ENCODE measurements at places on chromosomes 6 and 20.

- H3K4me1 ChIP-seq: no peaks in the 10 kb centered on the region
- H3K4me3 ChIP-seq: no peak overlapping the region
- H3K27me3 ChIP-seq: no peaks in the 10 kb centered on the region
- no peak overlapping the region for H3K27ac ChIP-seq
- DNase-seq: no peak
Measured at GRCh38 chr6:57263739-57264138, 41.6 kb upstream of the RAB23 start.

- H3K36me3 ChIP-seq: no peaks in the 10 kb centered on the region
- H3K4me1 ChIP-seq: no peaks in the 10 kb centered on the region
- no peak overlapping the region for H3K27ac ChIP-seq
Measured at GRCh38 chr20:31979713-31980426, 11.9 kb downstream of the XKR7 start.

DNA sequence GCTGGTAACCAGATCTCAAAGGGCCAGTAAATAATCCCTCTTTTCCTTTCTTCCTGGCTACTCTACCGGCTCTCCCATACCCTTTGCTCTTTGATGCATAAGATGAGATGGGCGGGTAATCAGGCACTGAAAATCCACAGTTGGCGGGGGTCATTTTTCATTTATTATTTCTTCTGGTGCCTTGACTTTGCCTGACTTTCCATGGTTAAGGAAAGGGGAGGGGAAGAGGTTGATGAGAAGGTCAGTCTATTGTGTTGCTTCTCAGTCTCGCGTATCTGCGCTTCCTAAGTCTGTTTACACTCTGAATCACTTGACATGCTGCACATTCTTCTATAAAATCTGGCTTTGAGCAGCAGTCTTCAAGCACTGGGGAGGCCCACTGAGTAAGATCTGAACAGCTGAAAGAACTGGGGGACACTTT, 121.1 kb upstream of the HDGFL1 start:
- H3K27me3 ChIP-seq: no peaks in the 10 kb centered on the region
- no peak overlapping the region for H3K27ac ChIP-seq
- no peaks in the 10 kb centered on the region for H3K36me3 ChIP-seq
- H3K4me3 ChIP-seq: no peak overlapping the region
- no peak for DNase-seq
- H3K4me1 ChIP-seq: 0 out of 2 replicates have a peak, but pooled peaks cover 2% of the 10 kb centered on the region

DNA sequence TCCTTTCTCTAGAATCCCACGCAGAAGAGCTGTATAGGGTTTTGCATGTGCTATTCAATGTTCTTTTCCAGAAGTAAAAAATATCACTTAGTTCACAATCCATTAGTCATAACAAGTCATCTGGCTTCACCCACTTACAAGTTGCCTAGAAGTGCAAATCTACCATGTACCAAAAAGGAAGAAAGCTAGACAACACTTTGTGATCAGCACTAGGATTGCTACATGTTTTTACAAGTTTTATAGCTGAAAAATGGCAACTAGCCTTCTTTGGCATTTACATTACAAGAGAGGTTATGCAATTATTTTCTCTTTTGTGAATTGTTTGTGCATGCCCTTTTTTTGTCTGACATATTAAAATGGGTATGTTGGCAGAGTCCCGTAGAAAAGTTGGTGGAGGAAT, 85.6 kb upstream of the PTPRK start:
- H3K27me3 ChIP-seq: no peaks in the 10 kb centered on the region
- no peak overlapping the region for H3K4me3 ChIP-seq
- no peak for DNase-seq

DNA sequence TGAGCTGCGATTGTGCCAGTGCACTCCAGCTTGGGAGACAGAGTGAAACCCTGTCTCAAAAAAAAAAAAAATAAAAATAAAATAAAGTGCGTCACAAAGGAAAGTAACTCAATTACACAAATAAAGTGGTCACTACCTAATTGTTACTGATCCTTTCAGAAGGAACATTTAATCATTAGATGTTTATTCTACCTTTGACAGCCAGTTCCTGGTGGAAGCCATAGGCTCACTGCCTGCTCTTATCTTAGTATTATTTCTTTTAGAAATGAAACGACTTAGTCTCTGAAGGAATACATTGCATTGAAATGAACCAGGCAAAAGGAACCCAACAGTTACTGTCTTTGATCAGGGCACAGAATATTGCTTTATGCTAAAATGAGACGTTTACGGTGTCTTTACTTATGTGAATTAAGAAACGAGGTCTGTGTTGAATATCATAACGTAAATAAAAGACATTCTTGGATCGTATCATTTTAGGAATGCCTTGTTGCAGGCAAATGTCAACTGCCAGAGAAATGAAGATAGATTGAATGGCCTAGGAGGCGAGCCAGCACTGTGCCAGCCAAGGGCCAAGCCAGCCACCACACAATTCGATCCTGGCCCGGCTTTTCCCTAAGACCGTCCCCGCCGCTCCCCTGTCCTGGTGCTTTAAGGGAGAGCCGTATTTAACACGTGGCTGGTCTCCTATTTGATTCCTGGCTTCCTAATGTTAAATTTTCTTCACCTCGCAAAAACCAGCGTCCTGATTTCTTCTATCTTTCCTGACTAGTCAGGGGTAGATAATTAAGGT, 136.7 kb upstream of the GMDS start:
- no peak overlapping the region for H3K4me3 ChIP-seq
- H3K27ac ChIP-seq: no peak overlapping the region
- no peaks in the 10 kb centered on the region for H3K36me3 ChIP-seq

- H3K4me3 ChIP-seq: no peak overlapping the region
- no peak for DNase-seq
- H3K36me3 ChIP-seq: no peaks in the 10 kb centered on the region
Measured at GRCh38 chr6:149084808-149085556, 232.5 kb upstream of the TAB2 start.

DNA sequence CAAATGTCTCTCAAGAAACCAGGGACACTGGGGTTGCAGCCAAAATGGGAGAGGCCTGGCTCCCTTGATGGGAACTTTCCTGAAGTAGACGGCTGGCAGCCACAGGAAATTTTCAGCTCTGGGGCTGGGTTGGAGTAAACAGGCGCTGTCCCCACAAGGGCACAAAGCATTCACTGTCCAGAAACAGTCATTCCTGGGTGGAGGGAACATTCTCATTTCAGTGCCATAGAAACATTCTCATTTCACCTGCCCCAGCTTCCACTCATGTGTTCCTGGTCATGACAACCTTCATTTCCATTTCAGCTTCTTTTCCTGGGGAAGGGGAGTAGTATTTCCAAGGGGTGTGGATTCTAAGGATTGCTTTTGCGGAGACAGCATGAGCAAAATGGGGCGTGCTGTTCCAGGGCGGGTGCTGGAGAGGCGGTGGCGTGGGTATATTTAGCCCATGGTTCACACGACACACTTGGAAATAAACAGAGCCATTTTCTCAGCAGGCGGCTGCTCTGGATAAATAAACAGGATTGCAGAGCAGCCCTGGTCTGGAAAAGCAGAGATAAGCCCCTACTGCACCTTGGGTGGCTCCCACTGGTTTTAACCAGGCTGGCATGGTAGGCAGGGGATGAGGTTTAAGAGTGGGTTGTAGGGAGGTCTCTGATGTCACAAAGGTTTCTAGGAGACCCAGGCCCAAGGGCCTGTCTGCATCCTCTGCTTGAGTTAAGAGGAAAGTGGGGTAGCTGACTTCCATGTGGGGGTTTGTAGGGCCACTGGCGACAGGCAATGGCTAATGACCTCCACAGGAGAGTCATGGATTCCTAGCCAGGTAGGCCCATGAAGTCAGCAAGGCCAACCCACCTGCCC, 32.9 kb downstream of the COX4I2 start:
- no peak overlapping the region for H3K27ac ChIP-seq
- no peak for DNase-seq
- no peaks in the 10 kb centered on the region for H3K36me3 ChIP-seq
- no peaks in the 10 kb centered on the region for H3K4me1 ChIP-seq
- H3K4me3 ChIP-seq: no peak overlapping the region

- no peak overlapping the region for H3K27ac ChIP-seq
- no peaks in the 10 kb centered on the region for H3K27me3 ChIP-seq
- DNase-seq: no peak
Measured at GRCh38 chr20:57322476-57322875, 7.1 kb upstream of the SPO11 start.

DNA sequence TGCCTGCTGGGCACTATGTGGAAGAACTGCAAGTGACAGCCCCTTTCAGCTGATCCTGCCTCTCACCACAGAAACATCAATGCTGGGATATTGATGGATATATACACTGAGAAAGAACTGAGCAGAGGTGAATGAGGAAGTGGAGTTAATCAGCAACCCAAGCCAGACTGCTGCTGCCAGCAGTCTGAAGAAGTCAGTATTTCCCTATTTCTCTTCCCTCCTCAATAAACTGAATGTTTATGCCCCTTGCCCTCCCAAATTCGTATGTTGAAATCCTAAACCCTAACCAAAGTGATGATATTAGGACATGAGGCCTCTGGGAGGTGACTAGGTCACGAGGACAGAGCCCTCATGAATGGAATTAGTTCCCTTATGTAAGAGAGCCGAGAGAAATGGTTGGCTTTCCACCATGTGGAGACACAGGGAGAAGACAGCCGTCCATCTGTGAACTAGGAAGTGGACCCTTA, 76.3 kb downstream of the CDK19 start:
- no peak for DNase-seq
- no peaks in the 10 kb centered on the region for H3K27me3 ChIP-seq
- H3K36me3 ChIP-seq: no peaks in the 10 kb centered on the region
- no peak overlapping the region for H3K4me3 ChIP-seq
- no peaks in the 10 kb centered on the region for H3K4me1 ChIP-seq
- H3K27ac ChIP-seq: no peak overlapping the region

GRCh38 chr6:33758815-33759216, 12.1 kb upstream of the IP6K3 start:
- DNase-seq: no peak
- H3K4me3 ChIP-seq: no peak overlapping the region
- H3K36me3 ChIP-seq: no peaks in the 10 kb centered on the region
- H3K4me1 ChIP-seq: no peaks in the 10 kb centered on the region
- no peaks in the 10 kb centered on the region for H3K27me3 ChIP-seq

- no peak overlapping the region for H3K4me3 ChIP-seq
- H3K4me1 ChIP-seq: peaks cover 20% of the 10 kb centered on the region
- DNase-seq: peak; percentile 74
- H3K36me3 ChIP-seq: no peaks in the 10 kb centered on the region
Measured at GRCh38 chr6:33812669-33813068, 8.9 kb upstream of the MLN start.

- no peak overlapping the region for H3K4me3 ChIP-seq
- H3K36me3 ChIP-seq: no peaks in the 10 kb centered on the region
- no peaks in the 10 kb centered on the region for H3K4me1 ChIP-seq
- H3K27ac ChIP-seq: no peak overlapping the region
- H3K27me3 ChIP-seq: no peaks in the 10 kb centered on the region
Measured at GRCh38 chr20:61767761-61768494, 297.8 kb downstream of the TAF4 start.

- no peak overlapping the region for H3K4me3 ChIP-seq
- H3K27me3 ChIP-seq: no peaks in the 10 kb centered on the region
- H3K36me3 ChIP-seq: no peaks in the 10 kb centered on the region
- peaks cover 2% of the 10 kb centered on the region for H3K4me1 ChIP-seq
- no peak for DNase-seq
Measured at GRCh38 chr20:23298926-23299672, 51.5 kb upstream of the NXT1 start.
